Immature natural killer cell (primary cell): ENCODE measurements at places on chromosomes 1 and 21.

DNA sequence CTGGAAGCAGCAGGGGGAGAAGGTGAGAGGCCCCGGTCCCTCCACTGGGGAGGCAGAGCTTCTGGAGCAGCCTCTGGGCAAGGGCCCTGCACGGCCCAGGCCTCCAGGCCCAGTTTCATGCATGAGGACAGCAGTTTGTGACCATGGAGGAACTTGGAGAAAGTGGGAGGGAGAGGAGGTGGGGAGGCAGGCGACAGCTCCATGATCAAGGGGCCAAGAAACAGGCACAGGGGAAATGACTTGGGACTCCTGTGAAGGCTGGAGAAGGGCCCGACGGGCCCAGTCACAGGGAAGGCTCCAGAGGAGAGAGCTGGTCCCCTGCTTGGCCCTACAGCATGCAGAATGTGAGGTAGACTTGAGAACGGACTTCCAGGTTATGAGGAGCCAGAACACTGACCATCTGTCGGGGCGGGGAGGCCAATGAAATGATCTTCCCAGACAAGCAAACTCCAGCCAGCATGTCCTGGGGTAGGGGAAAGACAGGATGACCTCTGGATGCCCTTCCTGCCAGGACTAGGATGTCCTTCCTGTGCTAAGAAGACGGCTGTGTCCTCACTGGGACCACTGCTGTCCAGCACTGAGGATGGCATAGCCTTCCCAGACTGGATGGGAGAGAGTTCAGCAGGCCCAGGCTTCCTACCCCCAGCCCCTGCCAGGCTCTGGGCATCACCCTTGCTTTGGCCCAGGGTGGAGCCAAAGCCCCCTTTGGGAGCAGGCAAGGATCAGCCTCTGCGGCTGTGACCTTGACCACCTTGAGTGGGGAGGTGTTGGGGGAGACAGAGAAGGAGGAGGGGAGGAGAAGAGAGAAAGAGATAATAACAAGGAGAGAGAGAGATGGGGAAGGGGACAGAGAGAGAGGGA, 548.2 kb downstream of the PTPRU start:
- DNase-seq = no peak

DNA sequence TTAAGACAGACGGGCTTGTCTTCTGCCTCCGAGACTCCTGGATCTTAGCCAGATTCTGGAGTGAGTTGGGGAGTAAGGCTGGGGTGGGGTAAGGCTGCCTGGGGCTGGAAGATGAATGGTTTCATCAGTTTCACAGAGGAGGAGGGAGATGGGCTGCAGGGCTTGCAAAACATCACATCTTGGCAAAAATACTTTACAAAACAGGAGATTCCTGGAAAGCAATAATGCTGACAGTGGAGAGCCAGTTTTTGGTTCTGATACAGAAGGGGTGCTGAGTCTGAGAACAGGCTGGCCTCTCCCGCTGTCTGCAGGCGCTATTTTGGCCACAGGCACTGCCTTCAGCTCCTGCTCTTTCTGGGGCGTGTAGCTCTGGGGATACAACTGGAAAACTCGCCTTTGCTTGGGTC, 83.4 kb upstream of the KCNE2 start:
- DNase-seq = no peak

DNA sequence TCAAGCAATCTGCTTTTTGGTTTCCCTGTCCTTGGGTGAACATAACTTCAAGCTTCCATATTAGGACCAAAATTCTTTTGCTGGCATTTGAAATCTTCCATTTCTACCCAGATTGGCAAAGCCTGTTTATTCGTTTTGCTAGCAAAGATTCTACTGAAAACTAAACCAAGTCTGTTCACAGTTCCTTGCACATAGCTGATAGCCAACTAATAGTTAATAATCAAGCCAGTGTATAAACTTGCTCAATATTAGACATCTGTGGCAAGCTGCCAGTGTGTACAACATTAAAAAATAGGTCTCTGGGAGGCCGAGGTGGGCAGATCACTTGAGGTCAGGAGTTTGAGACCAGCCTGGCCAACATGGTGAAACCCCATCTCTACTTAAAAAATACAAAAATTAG, 6.3 kb downstream of the APP start:
- no peak for DNase-seq

DNA sequence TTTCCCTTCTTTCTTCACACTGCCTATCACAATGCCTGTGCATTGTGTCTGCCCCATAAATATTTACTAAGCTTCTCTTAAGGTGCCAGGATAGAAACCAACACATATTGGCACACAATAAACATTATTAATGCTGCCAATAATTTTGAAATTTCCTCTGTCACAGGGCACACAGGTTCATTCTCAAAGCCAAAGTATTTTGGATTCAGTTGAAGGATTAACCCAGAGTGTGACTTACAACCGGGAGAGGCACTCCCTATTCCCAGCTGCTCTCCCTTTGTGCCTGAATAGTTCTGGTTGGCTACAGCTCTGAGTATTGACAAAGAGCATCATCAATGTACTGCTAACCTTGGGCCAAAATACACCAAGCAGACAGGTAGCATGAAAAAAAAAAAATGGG, 46.6 kb upstream of the ATP1A1 start:
- DNase-seq = no peak

DNA sequence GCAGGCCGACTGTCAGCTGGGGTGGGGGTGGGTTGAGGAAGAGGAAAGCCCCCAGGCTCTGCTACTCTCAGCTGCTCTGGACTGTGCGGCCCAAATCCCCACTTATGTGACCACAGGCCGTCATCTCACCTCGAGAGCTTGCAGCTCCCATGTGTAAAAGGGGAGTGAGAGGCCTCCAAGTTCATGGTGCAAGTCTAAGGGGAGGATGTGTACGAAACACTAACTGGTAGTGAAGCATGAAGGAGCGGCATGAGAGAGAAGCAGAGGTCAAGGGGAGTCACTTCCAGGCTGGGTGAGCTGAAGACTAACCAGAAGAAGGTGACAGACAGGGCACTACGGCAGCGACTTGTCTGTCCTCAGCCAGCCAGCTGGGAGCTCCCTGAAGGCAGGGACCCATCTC, 43.8 kb downstream of the GLIS1 start:
- no peak for DNase-seq

GRCh38 chr1:5390504-5390903, 601.7 kb downstream of the NPHP4 start:
- DNase-seq = no peak

DNA sequence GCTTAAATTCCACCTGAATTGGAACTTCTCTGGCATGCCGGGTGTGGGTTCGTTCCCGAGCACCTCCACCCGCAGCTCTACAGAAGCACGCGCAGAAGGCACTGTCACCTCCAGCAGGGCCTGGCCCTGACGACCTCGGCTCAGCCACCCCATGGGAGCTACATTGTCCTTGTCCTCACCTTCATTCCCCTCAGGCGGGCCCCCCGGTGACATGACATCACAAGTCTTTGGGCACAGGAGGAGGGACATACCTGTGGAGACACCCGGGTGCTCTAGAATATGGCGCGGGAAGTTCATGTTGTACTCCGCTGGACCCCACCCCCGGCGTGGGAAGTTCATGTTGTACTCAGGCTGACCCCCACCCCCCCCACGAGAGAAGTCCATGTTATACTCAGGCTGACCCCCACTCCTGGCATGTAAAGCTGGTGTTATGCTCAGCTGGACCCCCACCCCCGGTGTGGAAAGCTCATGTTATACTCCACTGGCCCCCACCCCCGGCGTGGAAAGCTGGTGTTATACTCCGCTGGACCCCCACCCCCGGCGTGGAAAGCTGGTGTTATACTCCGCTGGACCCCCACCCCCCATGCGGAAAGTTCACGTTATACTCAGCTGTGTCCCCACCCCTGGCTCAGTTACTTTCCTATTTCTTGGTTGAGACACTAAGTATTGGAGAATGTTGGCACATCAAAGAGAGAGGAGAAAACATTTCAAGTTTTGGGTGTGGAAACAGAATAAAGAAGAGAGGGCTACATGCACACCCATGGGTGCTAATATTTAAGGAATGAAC, 37.6 kb downstream of the UMODL1 start:
- no peak for DNase-seq

DNA sequence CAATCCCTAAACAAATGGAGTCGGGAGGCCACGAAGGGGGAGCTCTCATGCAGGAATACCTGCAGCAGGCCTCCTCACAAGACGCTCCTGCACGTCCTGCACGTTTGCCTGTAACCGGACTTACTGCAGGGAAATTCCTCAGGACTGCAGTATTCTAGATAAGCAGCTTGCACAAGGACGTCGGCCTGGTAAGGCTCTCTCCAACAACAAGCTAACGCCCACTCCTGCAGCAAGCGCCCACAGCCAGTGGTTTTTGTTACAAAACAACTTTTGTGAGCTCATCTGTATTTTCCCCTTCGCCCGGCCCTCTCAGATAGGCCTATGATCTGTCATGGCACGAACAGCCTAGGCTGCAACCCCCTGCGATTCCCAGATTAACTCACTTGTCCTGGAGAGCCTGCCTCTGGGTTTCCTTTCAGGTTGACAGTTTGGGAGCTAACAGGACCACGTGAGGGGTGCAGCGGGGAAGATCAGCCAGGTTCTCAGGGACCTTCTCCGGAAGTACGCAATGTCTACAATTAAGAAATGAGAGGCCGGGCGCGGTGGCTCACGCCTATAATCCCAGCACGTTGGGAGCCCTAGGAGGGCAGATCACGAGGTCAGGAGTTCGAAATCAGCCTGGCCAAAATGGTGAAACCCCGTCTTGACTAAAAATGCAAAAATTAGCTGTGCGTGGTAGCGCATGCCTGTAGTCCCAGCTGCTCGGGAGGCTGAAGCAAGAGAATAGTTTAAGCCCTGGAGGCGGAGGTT, 921 bp upstream of the MIB2 start:
- no peak for DNase-seq

GRCh38 chr1:98398092-98398491, 263.4 kb upstream of the SNX7 start:
- no peak for DNase-seq

DNA sequence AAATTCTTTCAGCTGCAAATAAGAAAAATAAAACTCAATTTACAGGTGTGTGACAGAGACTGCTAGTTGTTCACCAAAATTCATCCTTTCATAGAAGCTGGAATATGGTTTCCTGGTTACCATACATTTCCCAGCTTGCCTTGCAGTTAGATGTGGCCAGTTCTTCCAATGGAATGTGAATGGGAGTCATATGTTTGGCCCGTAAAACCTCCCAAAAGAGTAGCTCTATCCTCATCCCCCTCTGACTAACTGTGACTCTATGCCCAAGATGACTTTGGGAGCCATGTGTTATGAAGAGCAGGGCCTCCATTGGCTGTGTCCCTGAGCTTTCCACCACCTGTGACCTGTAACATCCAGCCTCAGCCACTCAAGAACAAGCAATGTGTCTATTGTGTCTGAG, 90.6 kb upstream of the NGF start:
- DNase-seq = no peak

DNA sequence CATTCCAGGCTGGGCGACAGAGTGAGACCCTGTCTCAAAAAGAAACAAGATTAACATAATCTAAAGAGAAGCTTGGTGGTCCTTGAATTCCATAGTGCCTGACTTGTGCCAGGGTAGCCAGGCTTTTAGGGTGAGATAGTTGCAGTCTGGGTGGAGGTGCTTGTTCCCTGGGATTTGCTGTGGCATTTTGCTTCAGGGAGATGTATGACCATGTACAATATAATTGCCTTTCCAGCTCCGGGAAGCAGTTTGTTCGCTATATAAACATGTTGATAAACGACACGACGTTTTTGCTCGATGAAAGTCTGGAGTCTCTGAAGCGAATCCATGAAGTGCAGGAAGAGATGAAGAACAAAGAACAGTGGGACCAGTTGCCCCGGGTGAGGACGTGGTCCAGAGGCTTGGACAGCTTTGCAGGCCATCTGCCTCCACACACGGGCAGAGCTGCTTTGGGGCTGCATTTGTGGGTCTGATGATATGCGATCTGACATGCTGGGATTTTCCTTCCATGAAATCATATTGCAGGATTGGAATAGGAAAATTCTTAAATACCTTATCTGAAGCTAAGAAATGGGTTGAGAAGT, 49.4 kb upstream of the KIF1B start:
- no peak for DNase-seq

GRCh38 chr1:41616563-41616962, 132.1 kb upstream of the EDN2 start:
- DNase-seq = no peak

DNA sequence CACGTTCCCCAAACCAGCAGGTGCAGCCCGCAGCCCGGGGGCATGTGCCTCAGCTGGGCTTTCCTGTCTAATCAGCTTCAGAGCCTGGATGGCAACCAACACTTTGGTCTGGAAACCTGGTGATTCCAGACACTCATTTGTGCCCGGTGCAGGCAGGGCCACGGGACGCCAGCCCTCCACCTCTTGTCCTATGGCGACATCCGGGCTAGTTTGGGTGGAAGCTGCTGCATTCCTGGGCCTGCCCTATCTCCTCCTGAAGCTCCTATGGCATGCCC, 111.8 kb downstream of the WDR4 start:
- no peak for DNase-seq

- DNase-seq = peak; percentile 82
Observed at GRCh38 chr1:1221887-1222574, 8.1 kb upstream of the TNFRSF4 start.

- no peak for DNase-seq
Observed at GRCh38 chr1:192635939-192636338, at the start of gene RGS13. Gene RGS13, plus strand, starts transcription at chr1:192636147. Its CDS starts 8,188 bp downstream, at chr1:192644335.

DNA sequence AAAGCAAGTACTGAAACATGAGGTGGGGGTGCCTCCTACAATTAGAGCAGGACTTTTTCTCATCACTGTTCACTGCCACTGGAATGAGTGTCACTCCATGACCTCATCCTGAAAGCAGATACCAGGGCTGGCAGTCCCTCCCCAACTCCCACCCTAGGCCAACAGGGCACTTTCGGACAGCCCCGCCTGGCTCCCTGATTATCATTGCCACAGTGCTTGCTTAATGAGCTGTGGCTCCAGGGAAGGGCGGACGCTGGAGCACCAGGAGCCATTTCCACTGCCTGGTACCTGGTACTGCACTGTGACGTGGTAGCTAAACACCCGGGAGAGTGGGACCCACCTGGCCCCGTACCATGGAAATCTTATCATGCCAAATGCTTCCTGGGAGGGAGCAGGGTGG, 22.3 kb downstream of the SLC9A1 start:
- no peak for DNase-seq
